Esophagus squamous epithelium (tissue), 5 donors: ENCODE measurements at places on chromosomes 5 and 9. TPM values are rescaled to one million over a fixed set of nuclear protein-coding genes. Genes with fewer than 3 reads are reported as not detected.

Gene TMEFF1
- not detected for total RNA-seq

Gene CCDC152
- total RNA-seq: 0.08 TPM

Gene TIMD4
- total RNA-seq: not detected

Gene COL15A1
- 8.9 TPM for total RNA-seq

Gene SLC6A18
- total RNA-seq: not detected

Gene SPATA6L
- total RNA-seq: 3.0 TPM

Gene VAV2
- total RNA-seq: 4.4 TPM

Gene GPR150
- total RNA-seq: not detected

Gene FAM221B
- total RNA-seq: not detected

Gene ZNF346
- 17.0 TPM for total RNA-seq

GRCh38 chr9:21549251-21549765 is 67.2 kb upstream of the IFNE start:
- no peaks in the 10 kb centered on the region for H3K36me3 ChIP-seq
- no peak for DNase-seq
- H3K4me3 ChIP-seq: peak overlapping the region; percentile 26
- H3K27ac ChIP-seq: peak overlapping the region; percentile 52
- peaks cover 77% of the 10 kb centered on the region for H3K4me1 ChIP-seq

GRCh38 chr5:60482301-60482700 is 217.7 kb downstream of the DEPDC1B start:
- no peaks in the 10 kb centered on the region for H3K27me3 ChIP-seq
- no peak overlapping the region for H3K4me3 ChIP-seq
- H3K4me1 ChIP-seq: no peaks in the 10 kb centered on the region
- DNase-seq: no peak
- no peak overlapping the region for H3K27ac ChIP-seq

- no peak overlapping the region for H3K4me3 ChIP-seq
- H3K27me3 ChIP-seq: no peaks in the 10 kb centered on the region
- H3K4me1 ChIP-seq: peaks cover 21% of the 10 kb centered on the region
- H3K27ac ChIP-seq: peak overlapping the region; percentile 42
These were observed 7.8 kb upstream of the MRNIP start for GRCh38 chr5:179866241-179867078.

GRCh38 chr9:72349911-72350310 is 15.1 kb downstream of the ZFAND5 start:
- H3K27me3 ChIP-seq: no peaks in the 10 kb centered on the region
- DNase-seq: no peak
- H3K4me3 ChIP-seq: no peak overlapping the region
- peaks cover 23% of the 10 kb centered on the region for H3K4me1 ChIP-seq

- no peaks in the 10 kb centered on the region for H3K36me3 ChIP-seq
- no peaks in the 10 kb centered on the region for H3K27me3 ChIP-seq
- no peak for DNase-seq
- H3K27ac ChIP-seq: no peak overlapping the region
These were observed 271.1 kb upstream of the MVB12B start for GRCh38 chr9:126055381-126055985.

- no peak overlapping the region for H3K4me3 ChIP-seq
- no peak overlapping the region for H3K27ac ChIP-seq
- no peak for DNase-seq
- H3K4me1 ChIP-seq: peaks cover 49% of the 10 kb centered on the region
- no peaks in the 10 kb centered on the region for H3K27me3 ChIP-seq
- H3K36me3 ChIP-seq: no peaks in the 10 kb centered on the region
These were observed 16.8 kb upstream of the DAB2IP start for GRCh38 chr9:121634329-121635261.

GRCh38 chr5:96114736-96115135 is 153.1 kb upstream of the ELL2 start:
- H3K4me3 ChIP-seq: no peak overlapping the region
- peak overlapping the region; percentile 82 for H3K27ac ChIP-seq
- peaks cover 19% of the 10 kb centered on the region for H3K4me1 ChIP-seq
- no peaks in the 10 kb centered on the region for H3K27me3 ChIP-seq

DNA sequence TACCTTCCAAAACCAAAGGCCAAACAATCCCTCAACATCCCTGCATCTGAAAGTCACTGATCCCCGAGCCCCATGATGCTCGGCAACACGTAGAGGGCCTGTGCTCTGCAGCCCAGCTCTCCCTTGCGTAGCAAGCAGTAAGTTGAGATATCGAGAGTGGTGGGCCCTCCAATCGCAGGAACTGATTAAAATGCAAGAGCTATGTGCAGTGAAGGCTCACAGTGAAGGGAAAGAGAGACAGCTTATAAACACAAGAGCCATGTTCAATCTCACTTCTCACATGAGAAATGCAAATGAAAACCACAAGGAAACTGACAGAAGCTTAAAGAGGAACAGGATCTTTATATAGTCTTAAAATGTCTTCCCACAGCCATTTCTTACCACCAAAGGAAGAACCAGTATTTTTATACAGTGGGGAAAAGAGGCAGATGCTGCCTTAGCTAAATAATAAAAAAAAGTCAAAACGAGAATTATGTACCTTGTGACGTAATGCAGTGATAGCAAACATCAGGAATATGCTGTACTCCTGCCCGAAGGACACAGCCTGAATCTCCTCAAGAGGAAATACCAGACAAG is 24.6 kb downstream of the TTF1 start:
- H3K36me3 ChIP-seq: peaks cover 100% of the 10 kb centered on the region
- H3K27ac ChIP-seq: no peak overlapping the region
- DNase-seq: no peak
- H3K27me3 ChIP-seq: no peaks in the 10 kb centered on the region
- H3K4me1 ChIP-seq: no peaks in the 10 kb centered on the region

GRCh38 chr9:134891053-134891452 is 10.4 kb downstream of the FCN2 start:
- no peaks in the 10 kb centered on the region for H3K36me3 ChIP-seq
- no peak overlapping the region for H3K4me3 ChIP-seq
- no peak overlapping the region for H3K27ac ChIP-seq
- no peak for DNase-seq
- H3K27me3 ChIP-seq: no peaks in the 10 kb centered on the region

DNA sequence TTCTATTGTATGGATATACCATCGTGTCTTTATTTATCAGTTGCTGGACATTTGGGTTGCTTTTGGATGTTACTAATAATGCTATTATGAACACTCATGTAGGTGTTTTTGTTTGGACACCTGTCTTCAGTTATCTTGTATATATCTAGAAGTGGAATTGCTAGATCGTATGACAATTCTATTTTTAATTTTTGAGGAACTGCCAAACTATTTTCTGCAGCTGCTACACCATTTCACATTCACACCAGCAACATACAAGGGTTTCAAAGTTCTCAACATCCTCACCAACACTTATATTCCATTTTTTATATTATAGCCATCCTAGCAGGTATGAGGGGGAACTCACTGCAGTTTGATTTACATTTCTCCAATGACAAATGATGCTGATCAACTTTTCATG is 324.6 kb downstream of the CAAP1 start:
- H3K4me1 ChIP-seq: no peaks in the 10 kb centered on the region
- no peaks in the 10 kb centered on the region for H3K36me3 ChIP-seq
- H3K27me3 ChIP-seq: no peaks in the 10 kb centered on the region
- no peak for DNase-seq

GRCh38 chr5:174491761-174492350 is 232.5 kb upstream of the MSX2 start:
- no peaks in the 10 kb centered on the region for H3K4me1 ChIP-seq
- no peak overlapping the region for H3K27ac ChIP-seq
- H3K4me3 ChIP-seq: no peak overlapping the region
- H3K27me3 ChIP-seq: no peaks in the 10 kb centered on the region
- DNase-seq: no peak
- H3K36me3 ChIP-seq: no peaks in the 10 kb centered on the region

DNA sequence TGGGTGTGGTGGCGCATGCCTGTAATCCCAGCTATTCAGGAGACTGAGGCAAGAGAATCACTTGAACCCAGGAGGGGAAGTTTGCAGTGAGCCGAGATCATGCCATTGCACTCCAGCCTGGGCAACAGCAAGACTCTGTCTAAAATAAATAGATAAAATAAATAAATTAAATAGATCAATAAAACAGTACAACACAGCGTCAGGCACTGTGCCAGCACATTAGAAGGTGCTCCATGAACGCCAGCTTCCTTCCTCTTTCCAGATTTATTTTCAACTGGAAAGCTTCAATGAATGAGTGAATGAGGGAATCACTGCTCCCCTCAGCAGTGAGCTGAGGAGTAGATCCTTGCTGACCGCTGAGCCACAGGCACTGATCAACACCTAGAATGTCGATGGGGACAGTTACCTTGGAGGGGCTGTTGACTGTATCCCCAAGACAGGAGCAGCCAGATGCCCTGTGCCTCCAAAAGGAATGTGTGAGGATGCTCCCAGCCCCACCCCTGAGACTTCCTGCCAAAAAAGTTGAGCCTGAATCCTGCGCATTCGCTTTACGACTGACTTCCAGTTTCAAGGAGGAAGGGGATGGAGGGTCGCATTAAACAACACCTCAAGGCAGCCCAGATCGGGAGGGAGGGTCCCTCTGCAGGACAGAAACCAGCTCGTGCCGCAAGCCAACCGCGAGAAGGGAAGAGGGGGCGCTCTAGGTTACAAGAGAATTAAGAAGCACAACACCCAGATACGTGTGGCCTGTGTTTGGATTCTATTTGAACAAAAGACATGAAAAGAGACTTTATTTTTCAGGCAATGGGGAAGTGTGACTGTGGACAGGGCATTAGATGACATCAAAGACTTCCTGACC is 54.0 kb upstream of the CNOT6 start:
- H3K27me3 ChIP-seq: no peaks in the 10 kb centered on the region
- DNase-seq: no peak
- H3K4me3 ChIP-seq: no peak overlapping the region
- no peaks in the 10 kb centered on the region for H3K36me3 ChIP-seq
- peaks cover 5% of the 10 kb centered on the region for H3K4me1 ChIP-seq

GRCh38 chr5:88883059-88883835 is at the start of gene MEF2C:
TSS of gene MEF2C (minus strand) at chr5:88883184. CDS start at chr5:88823788, 59,396 bp downstream.
- H3K4me3 ChIP-seq: peak within 1 kb of the TSS; percentile 34
- H3K4me1 ChIP-seq: peaks cover 37% of the 10 kb centered on the region
- H3K27me3 ChIP-seq: no peaks in the 10 kb centered on the region
- peak; percentile 21 for DNase-seq
- H3K27ac ChIP-seq: peak within 1 kb of the TSS; percentile 92

- H3K4me1 ChIP-seq: no peaks in the 10 kb centered on the region
- H3K4me3 ChIP-seq: no peak overlapping the region
- no peaks in the 10 kb centered on the region for H3K36me3 ChIP-seq
- no peak overlapping the region for H3K27ac ChIP-seq
- H3K27me3 ChIP-seq: no peaks in the 10 kb centered on the region
These were observed 45.8 kb upstream of the PRDM9 start for GRCh38 chr5:23461576-23461975.

GRCh38 chr9:124270504-124271335 is 13.0 kb downstream of the NEK6 start:
- H3K4me3 ChIP-seq: no peak overlapping the region
- DNase-seq: no peak
- no peaks in the 10 kb centered on the region for H3K27me3 ChIP-seq
- no peaks in the 10 kb centered on the region for H3K36me3 ChIP-seq
- peaks cover 37% of the 10 kb centered on the region for H3K4me1 ChIP-seq

GRCh38 chr9:8826281-8826680 is 1026.7 kb upstream of the DMAC1 start:
- no peak overlapping the region for H3K4me3 ChIP-seq
- no peak overlapping the region for H3K27ac ChIP-seq
- DNase-seq: no peak
- no peaks in the 10 kb centered on the region for H3K27me3 ChIP-seq
- no peaks in the 10 kb centered on the region for H3K36me3 ChIP-seq

GRCh38 chr5:61277190-61277589 is 54.9 kb upstream of the ZSWIM6 start:
- peaks cover 19% of the 10 kb centered on the region for H3K4me1 ChIP-seq
- peak overlapping the region; percentile 59 for H3K27ac ChIP-seq
- no peaks in the 10 kb centered on the region for H3K36me3 ChIP-seq
- peak overlapping the region; percentile 7 for H3K4me3 ChIP-seq
- no peak for DNase-seq

GRCh38 chr9:107606149-107606790 is 116.7 kb upstream of the KLF4 start:
- no peaks in the 10 kb centered on the region for H3K27me3 ChIP-seq
- no peaks in the 10 kb centered on the region for H3K4me1 ChIP-seq
- no peak overlapping the region for H3K27ac ChIP-seq
- H3K36me3 ChIP-seq: no peaks in the 10 kb centered on the region
- H3K4me3 ChIP-seq: no peak overlapping the region

GRCh38 chr5:173410459-173411233 is 82.4 kb upstream of the STC2 start:
- no peak overlapping the region for H3K27ac ChIP-seq
- H3K4me1 ChIP-seq: no peaks in the 10 kb centered on the region
- DNase-seq: no peak
- no peaks in the 10 kb centered on the region for H3K27me3 ChIP-seq
- H3K36me3 ChIP-seq: no peaks in the 10 kb centered on the region

DNA sequence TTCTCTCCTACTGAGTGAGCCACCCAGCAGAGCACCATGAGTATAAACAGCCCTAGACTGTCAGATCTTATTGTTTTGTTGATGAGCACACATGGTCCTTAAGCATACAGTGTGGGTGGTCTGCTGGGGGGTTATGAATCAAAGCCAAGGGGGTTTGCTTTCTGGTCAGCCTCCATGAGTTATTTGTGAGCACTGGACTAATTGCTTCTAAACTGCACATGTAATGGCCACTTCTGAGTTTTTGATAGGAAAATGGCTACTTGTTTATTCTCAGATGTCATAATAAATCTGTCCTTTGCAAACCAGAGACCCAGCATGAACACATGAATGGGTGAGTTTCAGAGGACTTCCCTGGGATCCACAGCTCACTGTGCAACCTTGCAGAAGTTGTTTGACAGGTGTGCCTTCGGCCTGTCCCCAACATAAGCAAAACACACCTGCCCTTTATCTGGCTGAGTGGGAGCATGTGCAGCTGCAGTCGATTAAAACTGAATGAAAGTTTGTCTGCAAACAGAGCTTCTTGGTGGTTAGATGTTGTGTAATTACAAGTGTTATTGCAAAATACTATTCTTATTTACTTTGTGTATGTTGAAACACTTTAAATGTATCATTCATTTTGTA is 35.9 kb downstream of the MAMDC2 start:
- no peak for DNase-seq
- H3K4me1 ChIP-seq: peaks cover 35% of the 10 kb centered on the region
- no peak overlapping the region for H3K4me3 ChIP-seq
- no peaks in the 10 kb centered on the region for H3K27me3 ChIP-seq

DNA sequence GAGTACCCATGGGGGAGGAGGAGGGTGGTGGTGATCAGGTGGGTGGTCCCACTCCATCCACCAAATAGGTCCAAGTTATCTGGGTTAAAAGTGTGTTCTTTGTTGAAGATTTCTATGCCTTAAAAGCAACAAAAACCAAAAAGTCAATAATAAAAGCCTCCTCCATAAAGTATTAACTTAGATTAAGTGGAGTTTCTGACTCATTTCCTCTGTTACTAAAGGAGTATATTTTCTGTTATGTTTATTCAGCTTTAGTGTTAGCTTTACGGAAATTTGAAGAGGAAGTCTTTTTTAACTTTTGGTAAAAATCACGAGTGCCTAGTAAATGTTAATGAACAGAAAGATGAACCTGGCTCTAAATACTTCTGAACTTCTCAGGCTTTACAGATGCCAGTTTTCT is 17.8 kb downstream of the FBXO38 start:
- no peak overlapping the region for H3K4me3 ChIP-seq
- no peaks in the 10 kb centered on the region for H3K4me1 ChIP-seq
- H3K27ac ChIP-seq: peak overlapping the region; percentile 43
